ENCODE measurements at places on chromosomes 1 and 21.

GRCh38 chr1:175441791-175442190 lies 249.2 kb upstream of the KIAA0040 start:
- DNase-seq: no peak

DNA sequence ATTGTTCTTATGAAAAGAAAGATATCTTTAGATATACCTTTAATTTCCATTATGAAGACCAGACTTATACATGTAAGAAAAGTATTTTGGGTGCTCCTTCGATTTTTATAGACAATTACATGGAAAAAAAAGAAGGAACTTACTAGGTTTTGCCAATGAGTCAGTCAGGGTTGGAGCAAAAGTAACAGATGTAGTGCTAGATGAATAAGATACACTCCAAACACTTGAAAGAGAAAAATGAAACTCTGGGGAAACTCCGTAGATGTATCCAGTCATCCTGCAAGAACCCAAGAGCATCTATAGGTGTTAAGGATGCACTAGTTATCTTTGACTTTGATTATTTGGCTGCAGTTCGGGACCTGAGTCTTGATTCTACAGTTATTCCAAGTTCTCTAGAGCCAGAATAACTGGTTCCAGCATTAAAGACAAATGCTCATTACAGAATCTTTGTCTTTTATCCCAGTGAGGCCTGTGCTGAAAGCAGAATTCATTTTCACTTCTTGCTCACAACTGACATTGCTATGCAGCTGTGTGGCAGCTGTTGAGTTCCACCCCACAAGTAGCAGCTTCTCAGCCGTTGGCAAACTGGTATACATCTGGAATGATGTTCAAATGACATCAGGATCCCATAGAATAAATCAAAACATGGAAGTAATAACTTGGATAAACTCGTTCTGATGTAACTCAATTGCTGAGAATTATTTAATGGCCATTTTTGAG lies 326.1 kb downstream of the ASTN1 start:
- no peak for DNase-seq

DNA sequence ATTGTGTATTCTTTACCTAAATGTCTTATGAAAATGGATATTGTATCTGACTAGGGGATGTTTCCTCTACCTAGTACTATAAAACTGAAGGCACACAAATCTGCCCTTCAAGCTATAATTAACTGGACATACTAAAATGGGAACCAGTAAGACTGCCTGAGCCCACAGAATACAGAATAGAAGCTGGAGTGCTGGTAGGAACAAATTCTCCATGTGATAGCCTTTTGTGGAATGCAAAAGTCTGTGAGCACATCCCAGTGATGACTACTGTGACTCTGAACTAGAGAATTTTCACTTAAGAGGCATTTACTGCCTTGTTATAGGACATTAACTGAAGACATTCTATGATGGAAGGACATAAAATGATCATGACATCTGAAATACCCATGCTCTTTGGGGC lies 30.3 kb downstream of the KIFAP3 start:
- no peak for DNase-seq

- peak; percentile 66 for DNase-seq
Observed at GRCh38 chr1:151196292-151196800, 2.0 kb upstream of the PIP5K1A start.

GRCh38 chr1:27658951-27659496 lies 13.0 kb downstream of the IFI6 start:
- peak; percentile 49 for DNase-seq

DNA sequence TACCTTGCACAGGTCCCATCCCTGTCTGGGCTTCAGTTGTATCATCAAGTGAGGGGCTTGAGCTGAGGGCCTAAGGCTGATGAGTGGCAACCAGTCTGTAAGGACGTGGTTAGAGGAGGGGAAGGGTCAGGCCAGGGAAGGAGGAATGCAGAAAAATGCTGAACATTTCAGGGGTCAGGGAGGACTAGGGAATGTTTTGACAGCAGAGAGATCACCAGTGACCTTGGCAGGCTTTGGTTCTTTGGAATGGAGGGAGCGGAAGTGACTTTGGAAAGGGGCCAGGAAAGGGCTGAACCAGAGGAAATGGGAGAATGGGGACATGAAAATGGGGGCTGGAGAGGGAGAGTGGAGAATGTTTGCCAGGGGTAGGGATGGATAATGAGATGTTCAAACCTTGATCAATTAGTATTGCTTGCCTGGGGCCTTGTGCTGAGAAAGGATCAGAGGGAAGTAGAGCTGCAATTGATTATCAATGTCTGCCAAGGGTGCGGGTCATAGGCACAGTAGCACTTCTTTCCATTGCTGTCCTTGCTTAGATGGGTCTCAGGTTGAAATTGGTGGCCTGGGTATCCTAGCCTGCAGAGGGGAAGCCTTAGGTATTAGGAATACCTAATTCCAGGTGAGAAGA lies 7.4 kb downstream of the LDLRAP1 start:
- no peak for DNase-seq

GRCh38 chr1:185670187-185670627 lies 64.0 kb upstream of the HMCN1 start:
- no peak for DNase-seq

DNA sequence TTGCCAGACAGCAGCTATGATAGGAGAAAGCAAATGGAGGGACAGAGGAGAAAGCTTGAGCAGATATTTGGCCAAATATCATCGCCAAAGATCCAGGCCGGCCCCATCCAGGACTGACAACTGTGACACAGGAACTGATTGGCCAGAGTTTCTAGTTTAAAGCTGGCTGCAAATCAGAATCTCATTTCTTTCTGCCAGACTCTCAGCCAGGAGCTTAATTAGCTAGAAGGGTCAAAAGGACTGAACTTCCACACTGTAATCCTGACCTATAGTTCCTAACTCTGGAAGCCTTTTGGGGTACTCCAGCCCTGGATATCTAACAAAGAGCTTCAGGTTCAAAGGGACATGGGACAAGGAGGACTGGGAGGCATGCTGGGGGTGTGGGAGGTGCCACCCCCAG lies 106.7 kb upstream of the GNG12 start:
- no peak for DNase-seq

DNA sequence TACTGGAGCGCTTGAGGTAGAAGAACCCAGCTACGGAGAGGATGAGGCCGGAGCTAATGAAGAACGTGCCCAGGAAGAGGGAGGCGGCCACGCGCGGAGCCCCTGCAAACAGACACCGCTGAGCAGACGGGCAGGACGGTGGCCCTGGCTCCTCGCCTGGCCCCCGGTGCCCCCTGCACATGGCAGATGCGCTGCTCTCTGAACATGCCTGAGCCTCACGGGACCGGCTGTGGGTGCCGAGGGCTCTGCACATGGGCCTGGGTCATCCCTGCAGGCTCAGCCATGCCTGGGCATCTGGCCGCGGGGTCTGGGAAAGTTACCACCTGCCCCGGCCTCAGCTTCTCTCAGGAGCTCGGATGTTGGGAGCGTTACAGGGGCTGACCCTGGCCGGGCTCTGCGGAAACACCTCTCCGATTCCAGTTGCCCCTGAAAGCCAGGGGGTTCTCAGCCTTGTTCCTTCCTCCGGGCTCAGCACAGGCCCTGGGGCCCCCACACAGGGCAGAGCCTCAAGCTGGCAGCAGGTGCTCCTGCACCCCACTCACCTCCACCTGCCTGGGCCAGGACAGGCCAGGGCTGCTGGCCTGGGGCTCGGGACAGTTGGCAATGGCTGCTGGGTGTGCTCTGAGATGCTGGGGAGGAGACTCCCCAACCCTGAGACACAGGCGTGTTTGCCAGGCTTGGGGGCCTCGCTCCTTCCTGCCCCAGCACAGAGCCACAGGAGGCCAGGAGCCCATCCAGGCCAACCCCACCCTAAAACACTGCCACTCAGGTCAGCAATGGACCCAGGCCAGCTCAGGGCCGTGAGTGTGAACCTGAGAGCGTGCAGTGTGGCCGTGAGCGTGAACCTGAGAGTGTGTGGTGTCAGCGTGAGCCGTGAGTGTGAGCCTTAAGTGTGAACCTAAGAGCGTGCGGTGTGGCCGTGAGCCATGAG lies 12.1 kb upstream of the RNF223 start:
- no peak for DNase-seq

DNA sequence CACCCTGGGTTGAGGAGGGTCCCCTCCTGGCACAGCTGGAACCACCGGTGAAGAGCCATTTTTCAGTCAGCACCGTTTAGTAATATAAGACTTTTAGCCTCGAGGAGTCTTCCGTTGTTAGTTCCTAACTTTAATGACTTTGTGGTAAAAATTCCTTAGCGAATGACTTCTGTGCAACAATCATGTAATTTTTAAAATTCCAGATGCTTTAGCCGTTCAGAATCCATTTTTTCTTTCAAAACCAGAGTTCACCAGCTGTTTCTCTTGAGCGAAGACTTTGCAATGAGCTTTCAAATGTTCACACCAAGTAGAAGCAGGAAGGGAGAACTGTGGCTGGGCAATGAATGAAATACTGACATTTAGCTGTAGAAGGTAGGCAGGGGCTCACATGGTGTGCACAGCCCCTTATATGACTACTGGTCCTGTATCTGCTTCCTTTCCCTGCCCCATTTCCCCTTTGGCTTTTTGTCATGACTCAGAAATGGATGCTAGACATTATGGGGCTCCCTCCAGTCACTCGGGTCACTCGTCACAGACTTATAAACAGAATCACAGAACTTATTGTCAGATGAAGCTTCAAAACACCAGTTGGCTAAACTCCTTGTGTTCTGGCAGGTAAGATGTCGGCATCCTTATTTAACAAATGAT lies 4.1 kb downstream of the DISC1 start:
- no peak for DNase-seq

GRCh38 chr1:17914987-17915386 lies 159.9 kb downstream of the ACTL8 start:
- DNase-seq: no peak

- no peak for DNase-seq
Observed at GRCh38 chr1:222006715-222007114, 264.8 kb upstream of the DUSP10 start.

DNA sequence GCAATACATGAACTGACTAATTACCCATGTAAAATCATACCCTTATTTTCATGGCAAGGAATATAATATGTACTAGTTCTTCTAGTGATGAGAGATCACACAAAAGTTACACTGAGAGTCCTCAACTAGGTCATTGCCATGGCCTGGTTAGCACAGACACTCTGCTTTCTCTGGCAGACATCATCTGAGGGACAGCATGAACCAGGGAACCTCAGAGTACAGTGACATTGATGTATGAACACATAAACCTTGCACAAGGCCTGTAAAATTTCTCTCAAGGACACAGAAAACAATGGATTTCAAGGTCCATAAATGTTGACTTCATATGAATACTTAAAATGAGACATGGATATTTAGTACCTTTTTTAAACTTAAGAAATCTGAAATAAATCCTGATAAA lies 108.8 kb upstream of the MAGI3 start:
- DNase-seq: no peak

GRCh38 chr1:198680174-198680875 lies 41.5 kb downstream of the PTPRC start:
- DNase-seq: no peak

DNA sequence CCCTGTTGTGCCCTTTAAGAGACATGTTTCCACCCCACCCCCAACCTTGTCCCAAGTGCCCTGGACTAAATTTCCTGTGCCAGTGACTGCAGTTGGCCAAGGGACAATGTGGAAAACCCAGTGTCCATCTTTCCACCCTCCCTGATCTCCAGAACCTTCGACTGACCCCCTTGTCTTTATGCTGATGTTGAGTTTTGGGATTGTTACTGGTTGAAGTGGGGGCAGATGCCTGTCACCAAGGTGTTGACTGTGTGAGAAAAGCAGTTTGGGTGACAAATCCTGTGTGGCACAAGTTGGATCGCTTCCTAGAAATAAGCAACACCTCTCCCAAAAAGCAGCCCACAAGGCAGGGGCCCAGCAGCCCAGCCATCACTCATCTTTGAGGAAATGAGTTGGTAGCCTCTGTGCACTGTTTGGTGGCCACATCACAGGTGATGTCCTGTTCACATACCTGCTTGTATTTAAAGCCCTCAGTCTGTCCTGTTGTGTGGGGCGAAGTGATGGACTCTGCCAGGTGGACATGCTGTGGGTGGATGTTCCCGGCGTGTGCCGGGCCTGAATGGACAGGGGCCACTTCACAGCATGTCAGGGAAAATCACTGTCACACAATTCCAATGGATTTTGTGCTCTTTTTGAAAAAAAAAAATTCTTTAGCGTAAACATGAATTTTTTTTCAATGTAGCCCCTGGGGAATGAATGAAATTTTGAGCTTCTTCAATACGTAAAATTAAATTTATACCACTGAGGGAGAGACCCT lies 6.6 kb upstream of the MIIP start:
- DNase-seq: no peak

DNA sequence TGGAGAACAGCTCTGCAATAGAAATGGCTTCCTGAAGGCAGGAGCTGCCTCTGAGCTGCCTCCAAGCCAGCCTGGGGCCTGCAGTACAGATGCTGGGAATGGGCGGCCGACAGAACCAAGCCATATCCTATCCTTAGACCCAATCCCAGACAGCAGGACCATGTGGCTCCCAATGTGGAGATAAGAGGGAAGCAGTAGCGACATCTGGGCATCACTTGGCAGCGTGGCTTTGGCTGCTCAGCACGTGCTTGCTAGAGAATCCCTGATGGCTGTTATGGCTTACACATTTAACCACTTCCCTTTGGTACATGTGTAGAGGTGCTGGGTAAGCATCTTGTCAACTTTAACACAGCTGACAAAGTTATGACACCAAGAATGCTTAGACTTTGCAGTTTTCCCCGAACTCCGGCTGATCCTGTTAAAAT lies 87.7 kb downstream of the MAN1C1 start:
- DNase-seq: no peak

GRCh38 chr21:34861258-34861657 lies 187.8 kb downstream of the RUNX1 start:
- DNase-seq: no peak

DNA sequence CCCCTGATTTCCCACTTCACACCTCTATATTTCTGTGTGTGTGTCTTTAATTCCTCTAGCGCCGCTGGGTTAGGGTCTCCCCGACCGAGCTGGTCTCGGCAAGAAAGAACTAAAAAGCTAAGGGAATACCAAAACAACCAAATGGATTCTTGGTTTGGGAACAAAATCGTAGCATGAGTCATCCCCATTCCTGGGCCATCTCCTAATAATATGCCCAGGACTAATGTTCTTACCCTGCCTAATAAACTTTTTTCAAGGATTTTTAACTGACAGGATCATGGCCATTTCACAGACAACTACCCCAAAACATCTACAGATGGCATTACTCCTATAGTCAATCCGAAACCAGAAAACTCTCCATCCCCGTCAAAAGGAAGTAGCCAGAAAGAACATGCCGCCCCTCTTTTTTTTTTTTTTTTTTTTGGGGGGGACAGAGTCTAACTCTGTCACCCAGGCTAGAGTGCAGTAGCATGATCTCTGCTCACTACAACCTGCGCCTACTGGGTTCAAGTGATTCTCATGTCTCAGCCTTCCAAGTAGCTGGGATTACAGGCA lies 4.1 kb upstream of the HPDL start:
- DNase-seq: no peak

GRCh38 chr1:97056386-97056785 lies 334.8 kb downstream of the PTBP2 start:
- no peak for DNase-seq
